ENCODE measurements at places on chromosomes 2 and 18. TPM values are rescaled to one million over a fixed set of nuclear protein-coding genes. Genes with fewer than 3 reads are reported as not detected.

Gene SCN9A
- total RNA-seq = 6.4 TPM

Gene ZEB2
- 29.6 TPM for total RNA-seq

Gene ZNF396
- total RNA-seq = 3.2 TPM

Gene SAG
- total RNA-seq = not detected

Gene EVX2
- total RNA-seq = not detected

Gene PARD6G
- 1.0 TPM for total RNA-seq

Gene NT5DC4
- total RNA-seq = not detected

Gene CCDC85A
- 0.40 TPM for total RNA-seq

Gene GAD1
- not detected for total RNA-seq

DNA sequence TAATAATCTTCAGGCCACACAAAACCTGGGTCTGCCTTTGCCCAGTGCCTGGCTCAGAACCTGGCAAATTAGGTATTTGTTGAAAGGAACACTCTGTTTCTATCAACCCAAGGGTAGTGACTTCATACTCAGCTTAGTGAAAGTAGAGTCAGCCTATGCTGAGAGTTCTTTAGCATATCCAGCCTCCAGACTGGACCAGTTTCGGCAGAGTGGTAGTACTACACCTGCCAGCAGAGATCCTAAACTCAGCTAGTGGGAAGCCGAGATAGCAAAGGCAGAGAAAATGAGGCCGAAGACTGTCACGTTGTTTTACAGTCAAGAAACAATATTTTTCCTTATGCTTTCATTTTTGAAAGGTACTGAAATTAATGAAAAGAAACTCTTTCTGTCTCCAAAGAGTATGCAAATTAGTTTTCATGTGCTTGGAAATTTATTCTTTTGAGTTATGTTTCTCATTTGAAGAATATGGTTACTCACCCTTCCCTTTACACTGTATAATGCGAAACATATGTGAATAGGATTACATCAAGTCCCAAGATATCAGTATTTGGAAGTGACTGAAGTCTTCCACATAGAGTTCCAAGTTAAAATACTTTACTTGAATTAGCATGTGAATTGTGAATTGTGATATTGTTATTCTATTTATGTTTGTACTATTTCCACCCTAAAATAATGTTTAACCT is 52.2 kb upstream of the UGP2 start:
- H3K4me3 ChIP-seq = no peak overlapping the region
- no peak overlapping the region for H3K27ac ChIP-seq
- H3K4me1 ChIP-seq = no peaks in the 10 kb centered on the region
- no peaks in the 10 kb centered on the region for H3K27me3 ChIP-seq

GRCh38 chr2:134636714-134637113 is 82.1 kb downstream of the TMEM163 start:
- no peaks in the 10 kb centered on the region for H3K4me1 ChIP-seq
- H3K27me3 ChIP-seq = no peaks in the 10 kb centered on the region
- DNase-seq = no peak
- H3K4me3 ChIP-seq = no peak overlapping the region

GRCh38 chr2:27123302-27124150 is at the start of gene ABHD1:
TSS of gene ABHD1 (plus strand) at chr2:27123815. CDS start at chr2:27123949, 134 bp downstream.
- no peaks in the 10 kb centered on the region for H3K36me3 ChIP-seq
- H3K4me1 ChIP-seq = no peaks in the 10 kb centered on the region
- H3K27ac ChIP-seq = no peak within 1 kb of the TSS

DNA sequence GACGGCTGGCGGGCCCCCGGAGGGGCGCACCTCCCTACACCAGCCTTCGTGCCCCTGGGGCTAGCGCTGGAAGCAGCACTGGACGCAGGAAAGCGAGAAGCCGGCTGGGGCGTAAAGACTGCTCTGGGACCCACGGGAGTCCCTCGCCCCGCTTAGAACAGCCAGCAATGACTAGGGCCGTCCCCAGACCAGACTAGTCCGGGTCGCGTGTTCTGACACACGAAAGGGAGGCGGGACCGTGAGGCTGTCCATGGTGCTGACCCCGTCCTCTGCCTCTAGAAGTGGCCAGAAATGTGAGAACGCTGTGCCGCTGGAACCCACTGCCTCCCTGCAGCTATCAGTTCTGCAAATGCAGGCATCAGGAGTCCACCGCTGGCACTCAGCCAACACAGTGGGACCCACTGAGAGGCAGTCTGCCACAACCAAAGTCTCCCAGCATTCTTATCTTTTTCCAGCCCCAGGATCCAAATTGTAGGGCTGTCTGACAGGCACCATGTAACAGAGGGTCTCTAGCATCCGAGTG is at the start of gene UCN:
UCN (minus strand) TSS at position 87 of the 523 bp plus-strand sequence. CDS start 550 bp downstream, outside the sequence.
- H3K27me3 ChIP-seq = peaks cover 37% of the 10 kb centered on the region
- H3K27ac ChIP-seq = no peak within 1 kb of the TSS
- H3K36me3 ChIP-seq = no peaks in the 10 kb centered on the region
- peak; percentile 29 for DNase-seq

- H3K4me1 ChIP-seq = no peaks in the 10 kb centered on the region
- DNase-seq = peak; percentile 75
- no peak overlapping the region for H3K4me3 ChIP-seq
- peak overlapping the region; percentile 79 for H3K27ac ChIP-seq
Measured at GRCh38 chr2:222518570-222519381, 94.4 kb downstream of the SGPP2 start.

- no peak overlapping the region for H3K4me3 ChIP-seq
- no peak for DNase-seq
- no peaks in the 10 kb centered on the region for H3K27me3 ChIP-seq
- no peaks in the 10 kb centered on the region for H3K4me1 ChIP-seq
Measured at GRCh38 chr2:225091336-225091735, 49.1 kb upstream of the DOCK10 start.

GRCh38 chr2:191922736-191923651 is 76.1 kb upstream of the CAVIN2 start:
- H3K27me3 ChIP-seq = no peaks in the 10 kb centered on the region
- H3K36me3 ChIP-seq = no peaks in the 10 kb centered on the region
- H3K4me1 ChIP-seq = no peaks in the 10 kb centered on the region
- no peak for DNase-seq
- no peak overlapping the region for H3K27ac ChIP-seq

DNA sequence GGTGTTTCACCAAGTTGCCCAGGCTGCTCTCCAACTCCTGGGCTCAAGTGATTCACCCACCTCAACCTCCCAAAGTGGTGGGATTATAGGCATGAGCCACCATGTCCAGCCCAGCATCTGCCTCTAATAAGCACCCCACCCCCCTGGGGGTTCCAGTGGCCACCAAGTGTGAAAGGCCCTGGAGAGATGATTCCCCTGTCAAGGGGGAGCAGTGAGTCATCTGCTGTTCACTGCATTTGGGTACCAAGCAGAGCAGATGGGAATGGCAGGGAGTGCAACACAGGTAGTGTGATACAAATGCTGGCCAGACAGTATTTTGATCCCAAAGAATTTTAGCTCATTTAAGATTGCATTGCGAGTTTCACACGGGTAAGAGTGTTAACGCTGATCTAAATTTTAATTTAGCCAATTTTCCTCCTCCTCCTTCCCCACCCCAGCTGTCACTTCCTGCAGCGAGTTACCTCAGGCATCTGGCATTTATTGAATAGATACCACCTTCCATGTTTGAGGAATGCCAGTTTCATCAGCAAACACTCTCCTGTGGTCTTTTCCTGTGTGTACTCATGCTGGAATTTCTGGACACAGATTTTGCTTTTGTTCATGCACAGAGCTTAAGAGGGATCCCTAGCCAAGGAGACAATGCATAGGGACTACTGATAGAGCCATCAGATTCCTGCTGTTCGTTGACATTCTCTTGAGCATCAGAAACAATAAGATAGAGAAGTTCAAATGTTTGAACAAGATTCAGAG is 32.4 kb upstream of the NCK2 start:
- H3K4me1 ChIP-seq = no peaks in the 10 kb centered on the region
- no peak overlapping the region for H3K27ac ChIP-seq
- H3K4me3 ChIP-seq = no peak overlapping the region
- no peaks in the 10 kb centered on the region for H3K27me3 ChIP-seq

- H3K27ac ChIP-seq = no peak overlapping the region
- H3K4me3 ChIP-seq = no peak overlapping the region
- H3K4me1 ChIP-seq = no peaks in the 10 kb centered on the region
Measured at GRCh38 chr2:208791257-208791656, 384.7 kb downstream of the PTH2R start.

DNA sequence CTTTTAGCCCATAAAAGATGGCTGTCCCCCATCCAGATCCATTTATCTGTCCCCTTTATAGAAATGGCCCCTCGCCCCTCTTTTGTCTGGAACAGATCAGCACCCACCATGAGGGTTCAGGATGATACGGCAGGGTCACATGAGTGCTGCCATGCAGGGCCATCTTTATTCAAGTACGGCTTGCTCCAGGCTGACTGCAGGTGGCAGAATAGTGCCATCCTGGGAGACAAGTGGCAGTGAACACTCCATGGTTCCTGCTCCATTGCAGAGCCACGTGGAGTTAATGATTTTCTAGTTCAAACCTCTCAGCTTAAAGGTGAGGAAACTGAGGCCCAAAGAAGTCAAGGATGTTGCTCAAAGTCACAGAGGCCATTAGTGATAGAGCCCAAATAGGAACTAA is 180.6 kb downstream of the CLIP4 start:
- no peak overlapping the region for H3K27ac ChIP-seq
- H3K4me1 ChIP-seq = no peaks in the 10 kb centered on the region
- no peaks in the 10 kb centered on the region for H3K36me3 ChIP-seq
- no peak overlapping the region for H3K4me3 ChIP-seq
- no peaks in the 10 kb centered on the region for H3K27me3 ChIP-seq

DNA sequence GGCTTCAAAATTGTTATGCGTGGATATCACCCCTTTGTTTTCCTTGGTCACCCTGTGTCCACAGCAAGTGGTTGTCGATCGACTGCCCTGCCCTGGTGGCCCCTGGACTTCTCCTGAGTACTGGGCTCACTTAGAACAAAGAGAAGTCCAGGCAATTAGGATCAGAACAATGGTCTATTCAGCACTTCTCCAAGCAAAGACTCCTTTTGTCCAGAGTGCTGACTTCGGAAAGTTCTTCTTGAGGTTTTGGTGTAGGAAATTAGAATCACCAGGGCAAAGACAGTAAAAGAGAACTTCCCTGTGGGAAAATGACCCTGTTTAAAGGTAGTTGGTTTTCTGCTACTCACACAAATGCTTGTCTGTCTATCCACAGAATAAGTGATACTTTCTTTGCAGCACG is 173.9 kb downstream of the FHOD3 start:
- H3K27ac ChIP-seq = no peak overlapping the region
- no peak overlapping the region for H3K4me3 ChIP-seq

DNA sequence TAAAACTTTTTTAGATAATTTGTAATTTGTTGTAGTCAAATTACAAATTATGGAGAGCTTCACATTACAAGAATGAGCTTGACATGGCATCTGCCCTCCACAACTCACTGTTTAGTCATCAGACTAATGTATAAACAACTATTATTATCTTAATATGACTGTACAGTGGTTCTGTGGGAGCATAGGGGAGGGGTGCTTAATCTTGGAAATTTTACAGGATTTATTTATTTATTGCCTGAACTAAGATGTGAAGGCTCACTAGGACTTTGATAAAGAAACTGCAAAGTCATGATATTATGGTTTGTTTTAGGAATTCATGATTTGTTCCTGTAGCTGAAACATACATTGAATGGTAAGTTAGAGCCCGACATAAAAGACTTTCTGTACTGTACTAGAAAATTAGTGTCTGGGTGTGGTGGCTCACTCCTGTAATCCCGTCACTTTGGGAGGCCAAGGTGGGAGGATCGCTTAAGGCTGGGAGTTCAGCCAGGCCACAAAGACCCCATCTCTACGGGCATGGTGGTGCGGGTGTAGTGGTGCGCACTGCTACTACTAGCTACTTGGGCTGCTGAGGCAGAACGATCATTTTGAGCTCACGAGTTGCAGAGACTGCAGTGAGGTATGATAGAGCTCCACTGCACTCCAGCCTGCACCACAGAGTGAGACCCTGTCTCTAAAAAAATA is 2.1 kb downstream of the MARCHF7 start:
- H3K27ac ChIP-seq = no peak overlapping the region
- no peaks in the 10 kb centered on the region for H3K27me3 ChIP-seq
- DNase-seq = no peak
- no peaks in the 10 kb centered on the region for H3K36me3 ChIP-seq

DNA sequence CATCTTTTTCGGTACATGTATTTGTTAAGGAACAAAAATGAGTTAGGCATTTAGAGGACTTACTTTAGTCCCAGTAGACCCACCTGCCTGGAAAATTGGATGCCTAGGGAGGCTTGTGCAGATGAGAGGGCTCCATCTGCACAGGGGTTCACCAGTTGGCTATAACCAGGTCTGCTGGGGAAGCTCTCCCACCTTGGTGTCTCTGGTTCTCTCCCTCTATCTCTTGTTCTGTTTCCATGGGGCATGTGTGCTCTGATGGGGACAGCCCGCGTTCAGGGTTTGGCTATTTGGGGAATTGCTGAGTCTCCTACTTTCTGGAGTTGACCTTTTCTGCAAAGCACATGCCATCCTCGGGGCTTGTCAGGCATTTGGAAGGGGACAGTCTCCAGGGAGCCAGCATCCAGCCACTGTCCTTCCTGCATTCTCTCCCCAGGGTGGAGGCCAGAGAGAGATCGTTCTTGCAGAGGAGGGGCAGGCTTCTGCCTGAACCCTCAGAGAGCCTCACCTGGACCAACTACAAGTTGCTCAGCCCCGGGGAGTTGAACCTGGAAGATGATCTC is 157.3 kb downstream of the KLHL29 start:
- H3K4me1 ChIP-seq = no peaks in the 10 kb centered on the region
- no peak overlapping the region for H3K27ac ChIP-seq
- H3K27me3 ChIP-seq = no peaks in the 10 kb centered on the region
- no peak overlapping the region for H3K4me3 ChIP-seq

DNA sequence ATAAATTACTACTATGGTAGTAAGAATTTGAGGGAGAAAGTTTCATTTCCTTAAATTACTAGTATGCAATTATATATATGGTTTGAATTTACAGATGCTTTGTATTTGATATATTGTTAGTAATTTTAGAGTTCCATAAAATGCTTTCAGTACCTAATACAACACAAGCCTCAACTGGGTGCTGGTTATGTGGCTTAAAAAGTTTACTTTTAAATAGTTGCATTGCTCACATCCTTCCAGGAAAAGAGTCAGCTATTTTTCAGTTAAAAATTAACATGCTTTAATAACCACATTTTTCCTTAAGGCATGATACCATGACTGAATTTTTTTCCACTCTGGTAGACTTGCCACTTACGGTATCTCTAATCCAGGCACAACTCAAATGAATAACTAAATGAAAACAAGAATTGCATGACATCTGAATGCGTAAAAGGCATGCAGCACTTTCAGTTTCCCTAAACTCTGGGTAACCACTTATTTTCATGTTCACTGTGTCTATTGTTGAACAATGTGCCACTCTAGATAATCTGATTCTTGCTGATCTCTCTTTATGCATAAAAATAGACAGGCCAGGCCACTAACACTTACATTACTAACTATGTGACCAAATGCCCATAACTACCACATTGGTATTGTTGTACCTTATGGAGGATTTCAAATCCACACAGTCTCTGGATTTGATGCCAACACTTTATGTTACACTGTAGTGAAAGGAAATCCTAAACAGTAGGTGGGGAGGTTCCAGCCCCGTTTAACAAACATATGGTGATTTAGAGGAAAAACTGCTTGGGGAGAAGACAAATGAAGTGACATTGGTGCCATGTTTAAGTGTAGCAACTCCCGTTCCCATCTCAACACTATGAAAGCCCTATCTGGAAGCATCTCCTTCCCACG is 35.5 kb upstream of the SLC35F5 start:
- peaks cover 7% of the 10 kb centered on the region for H3K4me1 ChIP-seq
- H3K4me3 ChIP-seq = no peak overlapping the region
- H3K36me3 ChIP-seq = no peaks in the 10 kb centered on the region
- H3K27me3 ChIP-seq = no peaks in the 10 kb centered on the region
- no peak overlapping the region for H3K27ac ChIP-seq
- DNase-seq = no peak

All from colonic mucosa (tissue), 4 donors.